ENCODE measurements at places on chromosomes 13 and 19.

DNA sequence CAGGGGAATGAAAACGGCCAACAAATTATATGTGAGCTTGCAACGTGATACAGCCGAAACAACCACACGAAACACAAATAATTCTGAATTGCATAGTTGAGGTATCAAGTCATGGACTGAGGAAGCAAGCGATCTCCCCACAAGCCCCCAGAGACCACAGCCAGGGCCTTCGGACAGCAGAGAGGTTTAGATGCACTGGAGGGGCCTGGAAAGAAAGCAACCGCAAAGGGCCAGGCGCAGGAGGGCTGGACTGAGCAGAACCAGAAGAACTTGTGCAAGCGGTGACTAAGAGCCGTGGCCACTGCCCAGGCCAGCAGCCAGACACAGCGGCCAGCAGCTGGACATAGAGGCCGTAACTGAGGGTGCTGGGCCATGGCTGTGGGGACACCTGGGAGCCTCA lies 131.4 kb downstream of the TNFRSF19 start:
- peak; percentile 46 for DNase-seq

DNA sequence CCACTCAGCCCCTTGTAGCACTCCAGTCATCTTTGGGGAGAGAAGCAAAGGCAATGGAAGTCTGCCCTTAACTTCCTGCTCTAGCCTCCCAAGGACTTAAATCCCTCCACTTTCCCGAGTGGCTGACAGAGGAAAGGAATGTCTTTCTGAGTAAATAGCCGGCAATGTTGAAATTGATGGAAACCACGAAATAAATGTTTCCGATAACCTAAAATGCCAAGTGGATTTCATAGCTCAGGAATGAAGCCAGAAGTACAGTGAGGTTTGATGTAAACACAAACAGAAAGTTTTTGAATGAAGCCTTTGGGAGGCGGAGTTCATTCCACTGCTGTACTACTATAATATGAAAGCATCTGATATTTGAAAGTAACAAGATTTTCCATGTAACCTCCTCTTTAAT lies 14.0 kb upstream of the TBC1D4 start:
- DNase-seq, result no peak

GRCh38 chr19:3942790-3943409 lies 10.0 kb downstream of the NMRK2 start:
- DNase-seq, result peak; percentile 38

DNA sequence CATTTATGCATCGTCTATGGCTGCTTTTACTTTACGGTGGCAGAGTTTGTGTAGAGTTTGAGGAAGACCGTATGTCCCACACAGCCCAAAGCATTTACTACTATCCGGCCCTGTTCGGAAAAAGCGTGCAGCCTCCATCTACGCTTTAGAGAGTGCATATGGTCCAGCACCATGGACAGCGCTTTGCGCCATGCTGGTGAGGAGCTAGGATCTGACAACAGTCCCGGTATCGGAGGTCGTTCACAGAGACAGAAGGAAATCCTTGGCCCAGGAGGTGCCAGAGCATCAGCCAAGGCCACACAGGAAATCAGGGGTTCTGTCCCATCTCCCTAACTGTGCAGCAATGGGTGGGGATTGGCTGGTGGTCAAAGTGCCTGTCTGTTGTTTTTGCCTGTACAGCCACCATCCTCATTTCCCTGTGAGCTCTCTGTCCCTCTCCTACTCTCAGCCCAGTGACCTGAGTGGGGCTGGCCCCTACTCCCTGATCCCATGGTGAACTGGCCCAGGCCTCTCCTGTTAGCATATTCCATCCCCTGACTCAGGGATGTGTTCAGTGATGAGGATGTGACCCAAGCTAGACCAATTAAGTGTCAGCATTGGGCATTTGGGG lies 16.2 kb upstream of the PRODH2 start:
- peak; percentile 91 for DNase-seq

GRCh38 chr13:88601949-88602348 lies 930.8 kb downstream of the SLITRK5 start:
- no peak for DNase-seq

GRCh38 chr13:92967923-92968322 lies 258.7 kb upstream of the GPC6 start:
- no peak for DNase-seq

DNA sequence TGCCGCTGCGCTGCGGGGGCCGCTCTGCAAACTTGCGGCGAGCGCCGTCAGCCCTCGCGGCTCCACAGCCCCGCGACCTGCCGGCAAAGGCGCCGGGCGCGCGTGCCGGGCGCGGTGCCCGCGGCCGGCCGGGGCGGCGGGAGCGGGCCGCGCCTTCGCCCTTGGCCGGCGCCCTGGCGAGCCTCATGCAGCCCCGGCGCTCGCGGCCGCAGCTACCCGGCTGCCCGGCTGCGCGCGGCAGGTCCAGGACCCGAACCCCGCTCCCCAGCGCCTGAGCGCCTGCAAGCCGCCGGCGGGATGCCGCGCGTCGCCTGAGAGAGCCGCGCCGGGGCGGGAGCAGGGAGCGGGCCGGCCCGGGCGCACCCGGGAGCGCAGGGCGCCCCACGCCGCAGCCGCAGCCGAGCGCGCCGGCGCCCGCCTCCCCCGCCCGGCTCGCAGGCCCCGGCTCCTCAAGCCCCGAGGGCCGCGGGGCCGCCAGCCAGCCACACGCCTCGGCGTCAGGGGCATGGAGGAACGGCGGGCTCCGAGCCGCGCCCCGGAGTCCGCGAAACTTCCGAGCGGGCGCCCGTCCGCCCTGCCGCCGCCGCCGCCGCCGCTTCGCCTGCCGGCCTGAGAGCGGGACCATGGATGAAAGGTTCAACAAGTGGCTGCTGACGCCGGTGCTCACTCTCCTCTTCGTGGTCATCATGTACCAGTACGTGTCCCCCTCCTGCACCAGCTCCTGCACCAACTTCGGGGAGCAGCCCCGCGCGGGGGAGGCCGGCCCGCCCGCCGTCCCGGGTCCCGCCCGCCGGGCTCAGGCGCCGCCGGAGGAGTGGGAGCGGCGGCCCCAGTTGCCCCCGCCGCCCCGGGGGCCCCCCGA lies 564 bp downstream of the HS6ST3 start:
- DNase-seq, result peak; percentile 23

DNA sequence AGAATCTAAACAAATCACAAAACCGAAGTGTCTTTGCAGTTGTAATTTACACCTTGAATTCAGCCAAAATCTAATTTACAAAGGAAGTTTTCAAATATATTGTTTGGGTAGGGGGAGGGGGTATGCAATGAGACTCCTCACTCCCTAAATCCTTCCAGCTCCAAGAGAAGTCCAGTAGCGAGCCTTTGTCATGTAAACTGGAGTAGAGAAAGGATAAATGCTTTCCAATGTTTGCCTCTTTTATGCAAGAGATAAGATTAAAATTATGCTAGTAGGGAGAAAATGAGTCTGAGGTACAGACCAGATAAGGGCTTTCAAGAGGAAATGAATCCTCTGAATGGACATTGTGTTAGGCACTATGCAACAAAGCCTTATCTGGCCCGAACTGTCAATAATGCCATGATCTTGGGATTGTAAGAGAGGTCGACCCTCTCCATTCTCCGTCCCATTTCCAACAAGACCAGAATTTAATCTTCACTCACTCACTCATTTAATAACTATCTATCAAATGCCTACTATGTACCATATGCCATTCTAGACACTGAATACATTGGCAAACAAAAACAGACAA lies 199.2 kb downstream of the LACC1 start:
- no peak for DNase-seq

GRCh38 chr13:57314897-57315520 lies 148.0 kb downstream of the PRR20E start:
- peak; percentile 12 for DNase-seq

DNA sequence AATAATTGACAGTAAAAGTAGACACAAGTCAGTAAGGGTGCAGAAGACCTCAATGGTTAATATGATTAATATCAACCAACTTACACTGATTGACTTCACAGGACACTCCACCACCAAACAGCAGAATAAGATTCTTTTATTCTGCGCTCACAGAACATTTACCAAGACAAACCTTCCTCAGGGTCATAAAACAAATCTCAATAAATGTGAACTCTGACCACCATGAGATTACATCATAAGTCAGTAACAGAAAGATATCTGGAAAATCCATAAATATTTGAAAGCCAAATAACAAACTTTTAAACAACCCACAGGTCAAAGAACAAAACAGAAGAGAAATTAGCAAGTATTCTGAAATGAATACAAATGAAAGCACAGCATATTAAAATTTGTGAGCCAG lies 99.7 kb downstream of the SPACA7 start:
- no peak for DNase-seq

GRCh38 chr13:77184455-77184854 lies 142.4 kb downstream of the MYCBP2 start:
- DNase-seq, result no peak

- peak; percentile 43 for DNase-seq
Observed at GRCh38 chr19:32200312-32201038, 144.9 kb upstream of the ZNF507 start.

DNA sequence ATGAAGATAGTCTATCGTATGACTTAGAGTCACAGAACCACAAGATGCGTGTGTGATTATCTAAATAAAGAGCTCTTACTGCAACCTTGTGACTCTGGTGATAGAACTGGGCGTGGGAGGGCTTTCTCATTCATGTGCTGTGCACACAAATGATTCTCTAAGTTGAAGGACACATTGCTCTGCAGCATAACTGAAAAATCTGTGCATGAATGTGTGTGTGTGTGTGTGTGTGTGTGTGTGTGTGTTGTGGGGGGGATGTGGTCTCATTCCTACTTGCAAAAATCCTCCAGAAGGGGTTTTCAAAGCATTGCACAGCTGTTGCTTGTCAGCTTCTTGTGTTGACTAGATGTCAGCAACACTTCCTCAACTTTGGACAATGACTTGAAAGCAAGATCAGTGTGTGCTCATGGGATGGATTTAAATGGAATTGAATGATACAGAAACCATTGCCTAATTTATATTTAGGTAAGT lies 22.4 kb downstream of the LRCH1 start:
- DNase-seq, result peak; percentile 77

DNA sequence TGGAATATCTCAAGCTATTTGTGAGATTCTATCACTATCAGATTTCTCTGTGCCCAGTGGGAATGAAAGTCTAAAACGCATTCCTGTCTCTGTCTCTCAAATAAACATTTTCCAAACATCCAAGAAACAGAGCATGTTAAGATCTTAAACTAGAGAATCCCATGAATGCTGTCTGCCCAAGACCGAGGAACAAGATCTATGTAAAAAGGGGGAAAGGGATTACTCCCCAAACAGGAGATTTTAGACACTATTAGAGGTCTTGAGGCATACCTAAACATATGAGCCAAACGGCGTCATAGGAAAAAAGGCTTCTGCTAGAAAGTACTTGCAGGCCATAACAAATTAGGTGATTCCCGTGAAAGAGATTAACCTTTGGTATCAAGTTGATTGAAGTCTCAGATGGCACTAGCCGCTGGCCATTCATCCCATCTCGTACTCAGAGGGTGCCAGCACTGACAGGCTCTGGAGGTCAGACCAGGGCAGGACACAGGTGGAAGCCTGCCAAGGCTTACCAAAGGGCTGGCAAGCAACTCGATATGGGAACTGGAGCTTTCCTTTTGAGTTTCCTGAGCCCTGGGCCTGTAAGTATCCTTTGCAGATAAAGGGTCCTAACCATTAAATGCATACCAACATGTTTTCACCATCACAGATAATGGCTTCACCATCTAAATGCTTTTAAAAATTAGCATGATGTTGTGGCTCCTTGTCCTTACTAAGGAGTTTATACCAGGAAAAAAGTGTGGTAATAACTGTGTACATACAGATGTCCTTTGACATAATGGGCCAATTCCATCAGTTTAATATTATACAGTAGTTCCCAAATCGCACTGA lies 225.2 kb downstream of the FOXO1 start:
- DNase-seq, result peak; percentile 73

GRCh38 chr19:44765949-44766335 lies 11.7 kb upstream of the CBLC start:
- DNase-seq, result no peak

DNA sequence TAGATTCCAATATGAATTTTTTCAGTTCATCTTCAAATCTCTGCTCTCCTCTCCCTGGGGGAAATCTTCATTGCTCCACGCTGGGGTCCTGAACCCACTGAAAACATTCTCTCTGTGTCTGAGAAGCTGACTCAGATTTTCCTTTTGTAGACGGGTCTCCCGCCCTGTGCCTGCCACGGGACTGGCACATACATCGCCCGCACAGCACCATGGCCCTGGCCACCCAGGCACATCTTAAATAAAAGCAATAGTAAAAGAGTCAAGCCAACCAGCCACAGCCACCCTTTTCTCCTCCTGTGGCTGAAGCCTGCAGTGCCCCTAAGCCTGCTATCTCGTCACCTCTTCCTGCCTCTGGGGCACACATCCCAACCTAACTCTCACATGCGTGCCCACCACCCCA lies 301.2 kb downstream of the ZNF536 start:
- DNase-seq, result no peak

DNA sequence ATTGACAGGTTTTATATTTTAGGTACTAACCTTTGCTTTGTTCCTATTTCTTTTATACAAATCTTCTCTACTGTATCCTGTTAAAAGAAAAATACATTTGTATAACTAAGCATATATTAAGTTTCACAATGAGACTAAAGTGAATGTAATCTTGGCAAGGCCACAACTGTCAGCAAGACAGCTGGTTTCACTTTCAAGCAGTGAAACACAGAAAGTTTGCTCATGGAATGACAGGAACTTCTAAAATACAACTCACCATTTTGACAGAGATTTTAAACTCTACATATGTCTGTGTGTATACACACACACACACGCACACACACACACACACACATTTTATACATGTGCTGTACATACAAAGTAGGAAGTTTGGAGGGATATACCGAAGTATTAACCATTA lies 53.3 kb downstream of the PARP4 start:
- DNase-seq, result peak; percentile 38

DNA sequence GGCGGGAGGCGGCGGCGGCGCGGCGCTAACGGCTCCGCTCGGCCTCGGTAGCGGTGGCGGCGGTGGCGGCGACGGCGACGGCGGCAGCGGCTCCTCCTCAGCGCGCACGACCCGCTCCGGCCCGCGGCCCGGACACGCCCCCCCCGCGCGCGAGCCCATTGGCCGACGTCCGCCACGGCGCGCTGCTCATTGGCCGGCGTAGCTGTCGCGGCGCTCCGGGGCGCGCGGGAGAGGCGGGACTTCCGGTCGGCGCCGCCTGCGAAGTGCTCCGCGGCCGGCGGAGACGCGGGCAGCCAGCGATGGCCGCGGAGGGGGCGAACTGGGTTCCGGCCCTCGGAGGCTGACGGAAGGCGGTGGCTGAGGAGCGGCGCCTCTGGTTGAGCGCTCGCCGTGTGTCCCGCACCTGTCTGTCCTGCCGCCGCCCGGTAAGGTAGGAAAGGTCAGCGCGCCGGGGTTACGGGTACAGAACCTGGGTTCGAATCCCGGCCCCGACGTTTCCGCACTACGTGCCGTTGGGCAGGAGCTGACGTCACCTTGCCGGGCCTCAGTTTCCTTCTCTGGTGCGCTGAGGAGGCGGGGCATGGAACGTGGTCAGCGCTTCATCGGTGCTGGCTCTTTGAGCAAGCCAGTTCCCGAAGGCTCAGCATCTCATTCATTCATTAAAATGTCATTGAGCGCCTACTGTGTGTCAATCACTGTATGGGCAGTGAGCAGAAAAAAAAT lies at the start of gene ELAVL1:
Gene ELAVL1, minus strand, starts transcription at position 108 of the 723 bp plus-strand sequence. CDS start 13,826 bp downstream, outside the sequence.
- peak; percentile 95 for DNase-seq
